ENCODE measurements at places on chromosomes 13 and 19.

DNA sequence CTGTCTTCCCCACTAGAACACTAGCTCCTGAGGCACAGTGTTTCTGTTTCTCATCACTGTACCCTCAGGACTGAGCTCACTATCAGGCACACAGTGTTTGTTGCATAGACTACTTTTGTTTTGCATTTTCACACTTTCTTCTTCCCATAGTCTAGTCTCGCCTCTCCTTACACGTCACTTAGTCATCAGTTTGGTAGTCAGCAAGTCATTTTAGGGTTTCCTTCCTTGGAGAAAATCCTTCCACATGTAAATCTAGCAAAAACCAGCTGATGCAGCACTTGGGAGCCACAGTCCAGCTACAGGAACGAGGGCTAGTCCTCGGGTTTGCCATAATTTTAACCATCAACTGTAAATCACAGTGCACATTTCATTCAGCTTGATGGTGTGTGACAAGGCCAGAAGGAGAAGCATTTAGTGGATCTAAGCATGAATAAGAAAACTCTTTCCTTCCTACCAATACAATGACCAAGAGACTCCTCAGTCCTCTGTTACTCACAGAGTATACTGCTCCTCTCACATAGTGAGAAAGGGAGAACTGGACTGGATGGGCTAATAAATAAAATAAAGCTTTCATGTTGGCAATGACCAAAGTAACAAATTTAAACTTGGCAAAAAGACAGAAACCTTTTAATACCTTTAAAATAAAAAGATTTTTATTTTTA, 221.0 kb downstream of the KLF12 start:
- H3K36me3 ChIP-seq = no peaks in the 10 kb centered on the region
- DNase-seq = no peak
- no peaks in the 10 kb centered on the region for H3K27me3 ChIP-seq
- no peak overlapping the region for H3K4me3 ChIP-seq

DNA sequence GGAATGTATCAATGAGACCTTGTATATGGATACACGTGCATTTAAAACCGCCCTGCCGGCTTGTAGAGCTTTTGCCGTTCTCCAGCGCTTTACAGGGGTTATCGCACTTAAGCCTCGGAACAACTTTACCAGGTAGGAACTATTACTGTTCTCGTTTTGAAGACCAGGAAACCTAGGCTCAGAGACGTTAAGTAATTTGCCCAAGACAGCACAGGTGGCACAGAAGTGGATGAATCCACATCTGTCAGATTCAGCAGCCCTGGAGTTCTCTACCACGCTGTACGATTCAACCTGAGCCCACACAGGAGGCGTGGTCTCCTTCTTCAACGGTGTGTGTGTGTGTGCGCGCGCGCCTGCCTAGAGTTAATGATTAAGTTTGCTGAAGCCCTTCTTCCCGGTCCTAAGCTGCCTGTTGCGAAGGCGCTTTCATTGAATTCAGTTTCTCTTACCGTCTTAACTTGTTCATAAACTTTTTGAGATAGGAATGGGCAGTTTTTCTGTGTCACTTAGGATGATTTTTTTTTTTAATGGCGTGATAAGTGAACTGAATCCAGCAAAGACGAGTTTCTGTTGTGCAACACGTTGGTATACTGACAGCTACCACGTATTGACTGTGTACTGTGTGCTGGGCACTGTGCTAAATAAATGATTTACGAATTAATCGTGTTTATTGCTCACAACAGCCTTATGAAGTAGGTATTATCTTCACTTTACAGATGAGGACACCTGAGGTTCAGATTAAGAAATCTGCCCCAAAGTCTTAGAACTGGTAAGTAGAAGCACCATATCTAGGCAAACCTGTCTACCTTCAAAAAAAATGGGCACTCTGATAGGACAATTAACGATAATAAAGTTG, 67.4 kb downstream of the KCNRG start:
- H3K4me1 ChIP-seq = peaks cover 17% of the 10 kb centered on the region
- no peak for DNase-seq
- H3K4me3 ChIP-seq = peak overlapping the region; percentile 63
- peaks cover 5% of the 10 kb centered on the region for H3K36me3 ChIP-seq
- H3K27ac ChIP-seq = peak overlapping the region; percentile 67
- peaks cover 5% of the 10 kb centered on the region for H3K27me3 ChIP-seq

GRCh38 chr13:114157869-114158495, 21.1 kb upstream of the CFAP97D2 start:
- peak overlapping the region; percentile 41 for H3K27ac ChIP-seq
- H3K4me1 ChIP-seq = peaks cover 60% of the 10 kb centered on the region
- no peak for DNase-seq
- H3K27me3 ChIP-seq = no peaks in the 10 kb centered on the region
- no peak overlapping the region for H3K4me3 ChIP-seq

DNA sequence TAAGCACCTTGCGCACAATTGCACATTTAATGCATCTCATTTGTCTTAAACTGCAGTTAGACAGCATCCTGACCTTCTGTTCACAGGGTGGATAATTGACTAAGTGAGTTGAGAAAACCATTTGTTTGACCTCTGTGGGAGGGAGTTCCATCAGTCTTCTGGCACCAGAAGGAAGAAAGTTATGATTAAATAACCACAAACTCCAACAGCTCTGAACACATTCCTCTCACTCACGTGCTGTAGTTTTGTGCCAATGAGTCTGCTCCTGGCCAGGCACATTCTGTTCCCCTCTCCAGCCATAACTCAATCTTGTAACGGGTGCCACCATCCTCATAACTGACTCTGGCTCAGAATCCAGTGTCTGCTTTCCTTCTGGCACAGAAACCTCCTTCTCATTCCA, 817.2 kb downstream of the SLITRK1 start:
- H3K36me3 ChIP-seq = no peaks in the 10 kb centered on the region
- H3K4me3 ChIP-seq = no peak overlapping the region
- H3K4me1 ChIP-seq = no peaks in the 10 kb centered on the region
- no peaks in the 10 kb centered on the region for H3K27me3 ChIP-seq
- DNase-seq = no peak

- peaks cover 6% of the 10 kb centered on the region for H3K36me3 ChIP-seq
- peaks cover 38% of the 10 kb centered on the region for H3K4me1 ChIP-seq
- no peak overlapping the region for H3K4me3 ChIP-seq
- H3K27me3 ChIP-seq = no peaks in the 10 kb centered on the region
- H3K27ac ChIP-seq = no peak overlapping the region
- no peak for DNase-seq
These were observed 209.6 kb downstream of the KLF12 start for GRCh38 chr13:73924607-73925006.

- H3K27me3 ChIP-seq = no peaks in the 10 kb centered on the region
- DNase-seq = no peak
- H3K4me3 ChIP-seq = no peak overlapping the region
- H3K27ac ChIP-seq = no peak overlapping the region
- H3K4me1 ChIP-seq = no peaks in the 10 kb centered on the region
These were observed 104.6 kb upstream of the VSTM2B start for GRCh38 chr19:29421196-29421545.

All from naive thymus-derived CD4-positive, alpha-beta T cell (primary cell).